ENCODE measurements at places on chromosomes 13 and 19.

GRCh38 chr19:55355213-55355821 is 798 bp upstream of the COX6B2 start:
- no peak for DNase-seq

GRCh38 chr13:103277959-103278694 is 211.9 kb upstream of the SLC10A2 start:
- DNase-seq, result no peak

DNA sequence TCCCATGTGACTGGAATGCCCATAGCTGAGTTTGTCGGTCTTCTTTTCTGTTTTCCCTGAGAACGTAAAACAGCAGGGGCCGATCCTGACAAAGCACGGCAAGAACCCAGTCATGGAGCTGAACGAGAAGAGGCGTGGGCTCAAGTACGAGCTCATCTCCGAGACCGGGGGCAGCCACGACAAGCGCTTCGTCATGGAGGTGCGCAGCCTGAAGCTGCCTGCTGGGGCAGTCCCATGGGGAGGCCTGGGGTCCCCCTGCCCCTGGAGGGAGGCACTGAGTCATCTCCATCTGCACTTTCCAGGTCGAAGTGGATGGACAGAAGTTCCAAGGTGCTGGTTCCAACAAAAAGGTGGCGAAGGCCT is 18.2 kb upstream of the QTRT1 start:
- DNase-seq, result no peak

GRCh38 chr13:102911336-102911735 is 65.5 kb downstream of the ERCC5 start:
- DNase-seq, result no peak

DNA sequence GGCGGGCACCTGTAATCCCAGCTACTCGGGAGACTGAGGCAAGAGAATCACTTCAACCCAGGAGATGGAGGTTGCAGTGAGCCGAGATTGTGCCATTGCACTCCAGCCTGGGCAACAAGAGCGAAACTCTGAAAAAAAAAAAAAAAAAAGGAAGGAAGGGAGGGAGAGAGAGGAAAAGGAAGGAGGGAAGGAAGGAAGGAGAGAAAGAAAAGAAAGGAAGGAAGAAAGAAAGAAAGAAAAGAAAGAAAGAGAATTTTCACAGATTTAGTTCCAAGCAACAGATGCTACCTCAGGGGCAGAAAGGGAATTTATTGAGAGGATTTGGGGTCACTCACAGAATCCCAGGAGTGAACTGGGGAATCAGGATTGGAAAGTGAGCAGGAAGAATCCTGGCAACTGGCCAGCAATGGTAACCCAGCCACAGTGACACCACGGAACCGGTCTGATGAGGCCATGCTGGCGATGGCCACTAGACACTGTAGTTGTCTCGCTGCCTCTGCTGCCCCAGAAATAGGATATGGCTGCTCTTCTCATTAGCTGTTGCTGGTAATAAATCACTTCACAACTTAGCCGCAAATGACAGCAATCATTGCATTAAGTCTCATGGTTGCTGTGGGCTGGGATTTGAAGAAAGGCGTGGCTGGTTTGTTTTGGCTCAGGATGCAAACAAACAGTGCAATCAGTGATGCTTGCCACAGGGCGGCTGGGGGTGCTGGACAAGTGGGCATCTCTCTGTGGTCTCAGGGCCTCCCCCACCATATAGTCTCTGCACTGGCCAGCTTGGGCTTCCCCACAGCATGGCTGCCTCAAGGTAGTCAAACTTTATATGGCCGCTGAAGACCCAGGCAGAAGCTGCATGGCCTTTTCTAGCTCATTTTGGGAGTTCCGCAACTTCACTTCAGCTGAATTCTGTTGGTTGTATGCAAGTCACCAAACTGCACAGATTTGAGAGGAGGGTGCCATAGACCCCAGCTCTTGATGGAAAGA is 5.2 kb upstream of the BCAM start:
- no peak for DNase-seq

DNA sequence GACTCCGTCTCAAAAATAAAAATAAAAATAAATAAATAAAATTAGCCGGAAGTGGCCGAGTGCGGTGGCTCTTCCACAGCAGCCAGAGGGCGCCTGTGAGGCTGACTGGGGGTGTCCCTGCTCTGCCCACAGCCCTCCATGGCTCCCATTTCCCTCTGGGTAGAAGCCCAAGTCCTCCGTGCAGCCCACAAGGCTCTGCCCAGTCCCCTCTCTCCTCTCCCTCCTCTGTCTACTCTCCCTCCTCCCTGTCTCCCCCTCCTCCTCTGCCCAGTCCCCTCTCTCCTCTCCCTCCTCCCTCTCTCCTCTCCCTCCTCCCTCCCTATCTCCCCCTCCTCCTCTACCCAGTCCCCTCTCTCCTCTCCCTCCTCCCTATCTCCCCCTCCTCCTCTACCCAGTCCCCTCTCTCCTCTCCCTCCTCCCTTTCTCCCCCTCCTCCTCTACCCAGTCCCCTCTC is 20.4 kb downstream of the MISP start:
- no peak for DNase-seq

- no peak for DNase-seq
These were observed 474.7 kb downstream of the DIAPH3 start for GRCh38 chr13:59689057-59689456.

DNA sequence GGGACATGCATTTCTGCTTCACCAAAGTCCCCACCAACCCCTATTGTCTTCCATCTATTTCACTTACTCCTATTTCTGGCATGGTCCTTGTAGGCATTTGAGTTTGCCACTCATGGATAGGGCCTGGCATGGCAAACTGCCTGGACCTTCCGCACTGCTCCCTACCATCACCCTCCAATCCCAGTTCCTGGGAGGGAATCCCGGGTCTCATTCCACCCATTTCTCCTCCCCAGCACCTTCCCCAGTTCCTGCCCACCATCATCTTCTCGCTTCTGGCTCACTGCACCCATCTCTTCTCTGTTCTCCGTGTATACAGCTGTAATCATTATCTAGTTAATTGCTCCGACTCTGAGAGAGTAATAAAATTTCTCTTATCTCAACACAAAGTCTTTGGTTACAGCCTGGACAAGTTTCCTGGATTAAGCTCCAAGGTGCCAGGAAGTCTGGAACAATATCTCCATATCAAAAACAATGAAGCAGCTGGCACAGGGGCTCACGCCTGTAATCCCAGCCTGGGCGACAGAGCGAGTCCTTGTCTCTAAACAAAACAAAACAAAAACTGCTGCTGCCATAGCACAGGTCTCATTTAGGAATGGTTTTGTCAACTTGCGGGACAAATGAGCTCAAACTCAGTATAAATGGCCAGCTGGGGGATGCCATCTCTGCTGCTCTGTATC is 17.0 kb upstream of the COX7A1 start:
- DNase-seq, result no peak

- no peak for DNase-seq
These were observed 128.8 kb upstream of the GJB6 start for GRCh38 chr13:20360835-20361412.

DNA sequence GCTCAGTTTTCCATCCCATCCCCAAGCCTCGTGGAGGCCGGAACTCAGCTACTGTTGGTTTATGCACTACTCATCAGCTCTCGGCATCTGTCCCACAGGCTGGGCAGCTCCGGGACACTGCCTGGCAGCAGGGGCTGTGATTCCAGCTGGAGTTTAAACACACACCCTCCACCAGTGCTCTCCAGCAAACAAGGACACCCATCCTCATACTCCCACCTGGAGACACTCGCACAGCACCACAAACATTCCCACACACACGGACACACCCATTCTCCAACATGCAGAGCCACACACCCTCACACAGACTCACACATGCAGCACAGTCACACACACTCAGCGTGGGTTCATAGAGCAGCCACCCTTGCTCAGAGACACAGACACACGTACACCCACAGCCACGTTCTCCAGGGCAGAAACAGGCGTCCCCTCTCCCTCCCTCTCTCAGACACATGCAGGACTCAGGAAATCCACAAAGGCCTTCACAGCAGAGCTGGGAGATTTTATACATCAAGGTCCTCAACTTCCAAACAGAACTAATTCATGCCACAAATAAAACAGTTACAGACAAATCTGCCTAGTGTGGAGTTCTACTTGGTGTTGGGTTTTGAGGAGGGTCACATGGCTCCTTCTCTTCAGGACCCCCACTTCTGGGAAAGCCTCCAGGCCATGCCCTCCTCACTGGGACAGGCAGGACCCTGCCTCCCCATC is 785.4 kb downstream of the UQCRFS1 start:
- no peak for DNase-seq

GRCh38 chr19:9075064-9075949 is 11.6 kb upstream of the OR1M1 start:
- DNase-seq, result peak; percentile 3

GRCh38 chr13:78182813-78183212 is 264.2 kb upstream of the EDNRB start:
- DNase-seq, result no peak

GRCh38 chr19:10706990-10707389 is 5.8 kb downstream of the QTRT1 start:
- DNase-seq, result no peak

GRCh38 chr19:32165141-32165540 is 180.3 kb upstream of the ZNF507 start:
- DNase-seq, result no peak

DNA sequence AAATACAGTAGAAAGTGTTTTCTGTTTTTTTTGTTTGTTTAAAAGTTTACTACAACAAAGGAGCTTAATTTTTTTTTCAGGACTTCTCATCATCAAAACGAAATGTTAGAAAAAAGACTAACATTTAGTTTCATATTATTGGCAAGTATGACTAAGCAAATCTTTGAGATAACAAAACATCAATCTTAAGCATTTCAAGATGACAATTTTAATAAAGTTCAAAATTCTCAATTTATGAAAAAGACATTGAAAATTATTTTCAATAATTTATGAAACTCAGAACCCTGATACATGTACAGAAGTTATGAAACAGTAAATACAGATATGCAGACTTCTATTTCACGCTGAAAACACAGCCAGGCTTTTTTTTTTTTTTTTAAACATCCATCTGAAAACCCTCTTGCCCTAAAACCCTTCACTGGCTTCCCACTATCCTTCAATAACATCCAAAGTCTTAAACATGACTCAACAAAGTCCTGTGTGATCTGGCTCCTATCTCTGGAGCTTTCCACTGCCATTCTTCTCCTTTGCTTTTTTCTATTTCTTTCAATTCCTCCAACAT is 3.9 kb downstream of the RBM26 start:
- no peak for DNase-seq

- DNase-seq, result no peak
These were observed 17.5 kb downstream of the SYDE1 start for GRCh38 chr19:15124572-15125231.

DNA sequence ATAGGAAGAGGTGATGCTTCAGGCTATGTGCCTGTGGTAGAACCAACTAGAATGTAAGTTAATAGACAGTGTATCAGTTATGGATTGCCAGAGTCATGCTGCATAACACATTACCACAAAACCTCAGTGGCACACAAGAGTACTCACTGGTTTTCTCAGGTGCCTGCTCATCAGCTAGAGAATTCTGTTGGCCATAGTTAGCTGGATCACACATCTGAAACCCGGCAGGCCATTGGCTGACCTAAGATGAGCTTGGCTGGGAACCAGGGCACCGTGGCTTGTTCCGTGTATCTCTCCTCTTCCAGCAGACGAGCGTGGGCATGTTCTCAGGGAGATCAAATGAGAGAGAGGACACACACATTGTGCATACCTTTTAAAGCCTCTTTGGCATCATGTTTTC is 76.7 kb downstream of the TEX26 start:
- no peak for DNase-seq

GRCh38 chr13:40506592-40507446 is 159.6 kb downstream of the FOXO1 start:
- peak; percentile 19 for DNase-seq

DNA sequence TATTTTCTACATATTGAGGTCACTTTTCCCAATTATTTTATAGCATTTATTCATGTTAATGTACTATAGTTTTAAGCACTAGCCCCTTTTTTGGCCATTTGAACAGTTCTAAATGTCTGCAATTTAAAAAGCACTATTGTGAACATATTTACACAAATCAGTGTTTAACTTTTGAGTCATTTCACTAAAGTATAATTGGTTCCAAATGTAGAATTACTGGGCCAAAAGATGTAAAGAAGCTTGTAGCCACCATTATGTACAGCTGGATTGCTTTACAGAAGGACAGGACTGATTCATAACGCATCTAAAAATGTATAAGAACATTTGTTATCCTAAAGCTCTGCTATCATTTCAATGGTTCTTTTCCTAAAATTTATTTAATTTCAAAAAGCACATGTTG is 16.6 kb upstream of the ATP12A start:
- no peak for DNase-seq

GRCh38 chr13:31456056-31456455 is 256.3 kb downstream of the B3GLCT start:
- no peak for DNase-seq

DNA sequence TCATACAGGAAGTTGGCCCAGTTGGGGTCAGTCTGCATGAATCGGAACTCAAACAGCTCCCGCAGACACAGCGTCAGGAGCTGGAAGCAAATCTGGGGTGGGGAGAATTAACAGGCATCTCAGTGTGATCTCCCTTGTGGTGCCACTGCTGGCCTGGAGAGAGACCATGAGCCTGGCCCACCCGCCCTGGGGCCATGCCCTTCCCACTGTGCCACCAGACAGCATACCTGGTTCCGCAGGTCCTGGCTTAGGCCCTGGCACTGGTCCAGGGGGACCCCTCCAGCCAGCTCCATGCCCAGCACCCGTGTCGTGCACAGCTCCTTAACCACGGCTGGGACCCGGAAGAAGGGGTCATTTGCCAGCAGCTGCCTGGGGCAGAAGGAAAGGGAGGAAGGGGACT is 9.6 kb upstream of the NUMBL start:
- DNase-seq, result no peak

- DNase-seq, result no peak
These were observed 16.0 kb downstream of the SMG9 start for GRCh38 chr19:43738780-43739211.

DNA sequence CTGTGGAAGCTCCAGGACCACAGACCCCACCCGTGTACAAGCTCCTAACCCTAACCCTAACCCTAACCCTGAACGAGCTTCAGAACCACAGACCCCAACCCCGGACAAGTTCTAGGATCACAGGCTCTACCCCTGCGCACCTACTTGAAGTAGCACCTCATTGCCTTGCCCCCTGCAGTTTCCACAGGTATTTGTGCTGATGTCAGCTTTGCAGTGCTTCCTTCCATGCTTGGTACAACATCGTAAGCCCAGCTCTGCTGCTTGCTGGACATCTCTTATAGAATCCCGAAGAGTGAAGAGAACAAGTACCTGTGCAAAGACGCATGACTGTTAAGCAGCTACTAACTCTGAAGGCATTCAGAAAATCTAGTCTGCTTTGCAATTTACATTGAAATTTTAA is 20.7 kb upstream of the CDC16 start:
- DNase-seq, result no peak

- DNase-seq, result no peak
These were observed 45.0 kb upstream of the LRCH1 start for GRCh38 chr13:46507981-46508380.

DNA sequence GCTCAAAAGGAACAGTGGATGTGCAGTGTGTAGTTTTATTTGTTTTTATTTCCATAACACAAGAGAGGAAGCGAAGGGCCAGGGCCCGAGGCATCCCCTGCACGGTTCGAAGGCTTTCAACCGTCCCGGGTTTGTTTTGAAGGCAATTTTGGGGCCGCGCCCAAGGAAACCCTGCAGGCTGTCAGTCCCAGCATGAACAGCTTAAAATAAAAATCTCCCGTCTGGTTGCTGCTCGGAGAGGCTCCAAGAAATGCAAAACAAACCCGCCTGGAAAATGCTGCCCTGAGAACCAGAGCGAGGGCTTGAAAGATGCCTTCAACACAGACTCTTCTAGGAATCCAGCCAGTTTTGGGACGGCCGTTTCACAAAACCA is 16.0 kb downstream of the LSM4 start:
- no peak for DNase-seq

All from amygdala (tissue), 56 donors.